Fibroblast of skin of right biceps (primary cell): ENCODE measurements at places on chromosomes 2 and 18.

GRCh38 chr2:12712881-12713280, 3.9 kb upstream of the TRIB2 start:
- DNase-seq: peak; percentile 55

- DNase-seq: no peak
These were observed 327.6 kb upstream of the MMADHC start for GRCh38 chr2:149915151-149915550.

DNA sequence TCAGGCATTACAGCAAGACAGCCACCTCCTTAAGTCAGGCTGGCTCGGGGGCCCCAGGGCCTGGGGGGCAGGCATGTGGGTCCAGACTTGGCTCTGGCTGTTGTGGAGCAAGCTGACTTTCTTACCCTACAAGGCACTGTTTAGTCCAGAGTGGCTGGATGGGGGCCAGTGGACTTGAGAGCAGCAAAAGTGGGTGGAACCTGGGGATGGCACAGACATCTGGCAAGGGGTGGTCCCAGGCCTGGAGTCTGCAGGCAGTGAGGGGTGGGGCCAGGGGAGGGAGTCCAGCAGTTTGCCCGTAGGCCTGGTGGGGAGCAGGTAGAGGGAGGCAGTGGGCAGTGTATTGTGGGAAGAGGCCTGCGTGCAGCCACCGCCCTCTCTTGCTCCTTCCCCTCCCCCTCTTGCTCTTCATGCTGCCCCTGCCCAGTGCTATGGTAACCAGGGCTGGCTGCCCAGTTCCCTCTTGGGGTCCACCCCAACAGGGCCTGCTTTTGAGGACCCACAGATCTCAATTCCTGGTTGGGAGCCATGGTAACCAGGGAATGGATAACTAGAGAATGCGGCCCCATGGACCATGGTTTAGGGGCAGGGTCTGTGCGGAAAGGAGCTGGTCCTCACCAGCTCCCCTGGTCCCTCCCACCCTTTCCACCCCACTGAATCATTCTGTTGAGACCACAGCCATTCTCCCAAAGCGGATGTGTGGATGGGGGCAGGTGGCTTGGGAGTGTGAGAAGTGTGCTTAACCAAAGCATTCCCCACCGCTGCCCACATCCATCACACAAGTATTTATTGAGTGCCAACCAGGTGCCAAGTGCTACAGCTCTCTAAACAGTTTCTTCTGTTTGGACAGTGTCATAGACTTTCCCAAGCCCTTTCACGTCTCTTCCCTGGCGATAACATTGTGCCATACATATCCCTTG, 19.3 kb downstream of the SPEG start:
- peak; percentile 96 for DNase-seq

- DNase-seq: no peak
These were observed 2.6 kb downstream of the FARSB start for GRCh38 chr2:222653280-222653679.

DNA sequence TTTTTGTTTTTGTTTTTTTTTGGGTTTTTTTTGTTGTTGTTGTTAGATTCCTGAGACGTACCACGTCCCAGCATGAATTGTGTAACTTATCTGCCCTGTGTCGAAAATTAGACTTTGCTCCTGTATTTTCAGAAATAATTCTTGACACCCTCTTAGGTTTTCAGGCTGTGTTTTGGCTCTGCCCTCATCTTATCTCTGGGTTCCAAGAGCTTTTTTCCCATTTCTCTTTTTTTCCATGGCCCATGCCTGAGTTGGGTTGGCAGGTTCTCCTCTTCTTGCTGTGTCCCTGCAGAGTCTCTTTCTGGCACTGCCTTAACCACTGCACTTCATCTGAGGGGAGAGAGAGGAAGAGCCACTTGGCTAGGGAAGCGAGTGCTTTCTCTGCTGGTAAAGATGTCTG, 42.4 kb downstream of the CTIF start:
- DNase-seq: no peak

DNA sequence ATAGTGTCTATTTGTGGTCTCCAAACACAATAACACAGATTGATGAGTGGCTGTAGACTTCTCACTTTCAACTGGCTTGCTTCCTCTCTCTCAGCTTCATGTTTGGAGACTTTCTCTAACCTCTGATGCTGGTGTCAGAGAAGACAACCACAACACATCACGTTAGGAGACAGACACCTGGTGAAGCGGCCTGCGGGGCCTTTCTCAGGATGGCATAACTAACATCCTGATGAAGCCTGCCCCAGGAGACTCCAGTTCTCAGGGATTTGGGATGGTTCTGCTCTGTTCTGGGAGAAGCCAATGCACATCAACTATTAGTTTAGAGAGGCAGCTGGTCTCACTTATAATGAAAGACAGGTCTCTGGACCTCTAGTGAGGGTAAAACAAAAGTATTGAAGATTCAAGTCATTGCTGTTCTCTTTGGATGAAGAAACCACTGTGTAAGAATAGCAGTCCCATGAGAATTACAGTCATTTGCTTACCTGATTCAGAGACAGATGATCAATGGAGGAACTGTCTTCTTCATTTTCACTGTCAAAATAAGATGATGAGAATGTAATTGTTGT, 2.0 kb downstream of the IL1A start:
- DNase-seq: no peak

DNA sequence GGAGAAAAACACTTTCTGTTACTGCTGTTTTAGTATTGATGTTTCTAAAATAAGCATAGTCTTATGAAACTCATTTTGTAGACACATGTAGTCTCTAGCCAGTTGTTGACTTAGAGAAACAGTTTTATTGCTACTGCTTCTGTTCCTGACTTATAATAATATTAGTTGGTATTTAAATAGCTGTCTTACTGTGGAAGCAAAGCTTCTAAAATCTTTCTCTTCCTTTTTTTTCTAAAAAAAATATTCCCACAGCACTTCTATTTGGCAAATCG, 121.8 kb downstream of the MTX2 start:
- no peak for DNase-seq

DNA sequence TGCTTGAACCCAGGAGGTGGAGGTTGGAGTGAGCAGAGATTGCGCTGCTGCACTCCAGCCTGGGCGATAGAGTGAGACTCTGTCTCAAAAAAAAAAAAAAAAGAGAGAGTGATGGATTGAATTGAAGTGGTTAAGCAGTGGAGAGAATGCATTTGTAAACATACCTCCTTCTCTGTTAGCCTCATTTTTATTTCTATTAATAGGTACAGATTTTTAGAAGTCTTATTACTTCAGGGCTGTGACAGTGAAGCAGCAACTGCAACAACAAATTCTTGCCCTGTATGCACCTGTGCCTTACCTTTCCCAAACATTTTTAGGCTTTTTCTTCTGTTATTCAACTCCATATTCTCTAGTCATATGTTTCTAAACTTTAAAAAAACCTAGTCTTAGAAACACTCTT, 55.5 kb downstream of the RAB10 start:
- DNase-seq: no peak

GRCh38 chr2:114843963-114844362, 401.5 kb downstream of the DPP10 start:
- DNase-seq: no peak

- no peak for DNase-seq
These were observed 7.2 kb downstream of the PCARE start for GRCh38 chr2:29066997-29067605.

DNA sequence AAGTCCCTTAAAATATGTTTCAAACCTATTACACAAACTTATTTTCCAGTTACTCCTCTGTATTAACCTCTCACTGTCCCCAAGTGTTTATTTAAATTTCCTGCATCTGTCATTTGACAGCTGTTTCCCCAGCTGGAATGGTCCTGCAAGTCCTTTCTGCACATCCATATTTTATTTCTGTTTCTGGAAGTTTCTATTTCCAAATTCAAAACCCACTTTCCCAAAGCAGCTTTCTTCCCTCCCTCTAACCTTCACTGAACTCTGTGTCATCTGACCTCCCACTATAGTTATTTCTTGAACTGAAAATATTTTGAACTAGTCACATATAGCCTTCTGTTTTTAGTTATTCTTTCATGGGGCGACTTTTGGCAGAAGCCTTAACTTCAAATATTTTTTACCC, 459.4 kb upstream of the MC4R start:
- DNase-seq: no peak

GRCh38 chr2:47015206-47015605, 99.6 kb upstream of the MCFD2 start:
- peak; percentile 18 for DNase-seq

- DNase-seq: peak; percentile 40
These were observed 24.1 kb upstream of the PLEKHM3 start for GRCh38 chr2:208049441-208049840.

GRCh38 chr2:12935222-12935621, 218.5 kb downstream of the TRIB2 start:
- no peak for DNase-seq

DNA sequence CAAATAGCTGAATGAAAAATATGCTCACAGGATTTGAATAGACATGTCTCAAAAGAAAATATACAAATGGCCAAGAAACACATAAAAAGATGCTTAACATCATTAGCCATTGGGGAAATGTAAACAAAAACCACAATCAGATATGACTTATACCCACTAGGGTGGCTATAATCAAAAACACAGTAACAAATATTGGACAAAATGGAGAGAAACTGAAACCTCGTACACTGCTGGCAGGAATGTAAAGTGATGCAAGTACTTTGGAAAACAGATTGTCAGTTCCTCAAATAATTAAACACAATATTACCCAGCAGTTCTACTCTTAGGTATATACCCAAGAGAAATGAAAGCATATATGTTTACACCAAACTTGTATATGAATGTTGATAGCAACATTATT, 213.0 kb downstream of the PHLPP1 start:
- no peak for DNase-seq

GRCh38 chr18:65435534-65435933, 315.3 kb upstream of the CDH7 start:
- no peak for DNase-seq

GRCh38 chr2:233532971-233533370, 33.6 kb downstream of the USP40 start:
- DNase-seq: no peak

DNA sequence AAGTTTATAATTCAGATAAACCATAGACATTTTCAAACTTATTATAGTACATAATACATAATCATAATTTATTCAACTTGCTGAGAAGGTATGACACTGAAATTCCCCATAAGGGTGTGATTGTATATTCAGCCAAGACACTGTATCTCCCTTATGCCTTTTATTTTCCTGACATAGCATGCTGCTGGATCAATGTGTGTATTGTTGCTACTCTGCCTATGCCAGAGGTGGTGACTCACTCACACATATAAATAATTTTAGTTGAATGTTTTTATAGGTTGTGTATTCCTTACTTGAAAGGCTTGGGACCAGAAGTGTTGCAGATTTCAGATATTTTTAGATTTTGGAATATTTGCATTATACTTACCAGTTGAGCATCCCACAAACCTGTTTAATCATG, 86.8 kb downstream of the VRK2 start:
- no peak for DNase-seq

DNA sequence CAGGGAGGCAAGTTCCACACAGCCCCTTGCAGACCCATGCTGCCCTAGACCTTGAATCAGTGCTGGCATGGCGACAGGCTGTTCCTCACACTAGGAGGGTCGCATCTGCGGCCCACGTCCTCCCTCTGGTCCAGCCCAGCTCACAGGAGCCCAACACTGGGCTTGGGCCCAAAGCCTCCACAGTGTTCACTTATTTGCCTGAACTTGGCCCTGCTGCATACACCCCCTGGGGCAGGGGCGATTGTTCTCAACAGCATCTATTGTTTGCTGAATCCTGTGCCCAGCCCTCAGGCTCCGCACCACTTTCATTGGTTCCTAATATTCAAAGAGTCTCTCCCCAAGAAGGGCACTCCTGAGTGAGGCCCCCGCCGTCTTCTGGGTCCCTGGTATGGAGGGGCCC, 90.7 kb downstream of the ZBTB7C start:
- no peak for DNase-seq

GRCh38 chr18:52437161-52437560, 97.2 kb downstream of the DCC start:
- no peak for DNase-seq

GRCh38 chr2:3759331-3759730, 56.0 kb downstream of the DCDC2C start:
- peak; percentile 85 for DNase-seq

DNA sequence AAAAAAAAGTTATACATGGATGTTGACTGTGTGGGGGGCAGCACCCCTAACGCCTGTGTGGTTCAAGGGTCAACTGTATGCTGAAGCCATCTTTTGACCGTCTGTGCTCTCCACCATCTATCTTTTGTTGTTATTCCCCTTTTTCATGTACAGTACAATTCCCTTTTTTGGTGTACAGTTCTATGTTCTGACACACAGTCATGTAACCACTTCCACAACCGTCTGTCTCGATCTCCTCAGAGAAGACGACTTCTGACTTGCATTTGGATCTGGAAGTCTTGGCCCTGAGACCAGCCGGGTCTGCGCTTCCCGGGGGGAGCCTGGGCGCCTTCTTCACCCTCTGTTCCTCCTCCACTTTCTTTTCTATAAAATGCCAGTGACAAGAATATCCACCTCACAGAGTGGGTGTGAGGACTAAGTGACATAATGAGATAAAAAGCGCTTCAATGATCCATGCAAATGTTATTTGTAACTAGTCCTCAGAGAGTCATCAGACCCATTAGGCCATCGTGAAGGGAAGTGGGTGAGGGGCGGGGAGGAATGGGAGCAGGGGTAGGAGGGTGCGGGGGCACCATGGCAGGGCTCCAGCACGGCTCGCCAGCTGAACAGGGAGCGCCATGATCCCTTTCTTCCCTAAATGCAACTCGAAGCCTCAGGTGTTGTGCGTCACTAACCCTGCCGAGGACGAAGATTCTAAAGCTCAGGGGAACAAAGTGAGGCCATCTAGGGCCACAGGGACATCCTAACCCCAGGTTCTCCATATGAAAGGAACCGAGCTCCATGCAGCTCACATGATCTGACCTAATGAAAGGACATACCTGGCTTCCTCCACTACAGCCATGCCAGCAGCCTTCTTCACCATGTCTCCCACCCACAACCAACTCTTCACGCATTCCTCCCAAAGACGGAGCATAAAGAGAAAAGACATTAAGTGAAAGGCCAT, 16.6 kb downstream of the ADCY3 start:
- no peak for DNase-seq

- DNase-seq: no peak
These were observed 8.0 kb downstream of the GATA6 start for GRCh38 chr18:22177327-22177871.

GRCh38 chr2:238406221-238406997, 20.3 kb upstream of the ASB1 start:
- DNase-seq: no peak

DNA sequence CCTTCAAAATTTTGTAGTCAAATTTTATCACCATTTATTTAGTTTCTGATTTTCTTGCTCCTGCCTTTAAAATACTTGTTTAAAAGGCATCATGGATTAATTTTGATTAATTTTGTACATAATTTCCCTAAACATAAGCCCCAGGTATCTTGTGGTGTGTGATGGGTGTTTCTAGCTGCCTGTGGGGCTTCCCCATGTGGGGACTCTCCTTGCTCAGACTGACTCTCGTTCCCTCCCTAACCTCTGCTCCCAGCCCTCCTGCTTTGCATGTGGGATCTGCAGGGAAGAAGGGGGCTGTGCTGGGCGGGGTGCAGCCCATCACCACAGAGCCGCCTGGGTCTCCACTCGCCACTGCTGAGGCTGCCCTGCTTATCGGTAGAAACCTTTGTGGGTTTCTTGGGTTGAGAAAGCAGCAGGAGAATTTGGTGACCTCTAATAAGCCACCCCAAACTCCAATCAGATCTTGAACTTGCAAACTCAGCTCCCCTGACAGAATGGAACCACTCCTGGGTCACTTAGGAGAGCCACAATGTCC, 72.5 kb downstream of the MRPS9 start:
- no peak for DNase-seq
